CD8-positive, alpha-beta memory T cell (primary cell): ENCODE measurements at places on chromosomes 5 and 9.

DNA sequence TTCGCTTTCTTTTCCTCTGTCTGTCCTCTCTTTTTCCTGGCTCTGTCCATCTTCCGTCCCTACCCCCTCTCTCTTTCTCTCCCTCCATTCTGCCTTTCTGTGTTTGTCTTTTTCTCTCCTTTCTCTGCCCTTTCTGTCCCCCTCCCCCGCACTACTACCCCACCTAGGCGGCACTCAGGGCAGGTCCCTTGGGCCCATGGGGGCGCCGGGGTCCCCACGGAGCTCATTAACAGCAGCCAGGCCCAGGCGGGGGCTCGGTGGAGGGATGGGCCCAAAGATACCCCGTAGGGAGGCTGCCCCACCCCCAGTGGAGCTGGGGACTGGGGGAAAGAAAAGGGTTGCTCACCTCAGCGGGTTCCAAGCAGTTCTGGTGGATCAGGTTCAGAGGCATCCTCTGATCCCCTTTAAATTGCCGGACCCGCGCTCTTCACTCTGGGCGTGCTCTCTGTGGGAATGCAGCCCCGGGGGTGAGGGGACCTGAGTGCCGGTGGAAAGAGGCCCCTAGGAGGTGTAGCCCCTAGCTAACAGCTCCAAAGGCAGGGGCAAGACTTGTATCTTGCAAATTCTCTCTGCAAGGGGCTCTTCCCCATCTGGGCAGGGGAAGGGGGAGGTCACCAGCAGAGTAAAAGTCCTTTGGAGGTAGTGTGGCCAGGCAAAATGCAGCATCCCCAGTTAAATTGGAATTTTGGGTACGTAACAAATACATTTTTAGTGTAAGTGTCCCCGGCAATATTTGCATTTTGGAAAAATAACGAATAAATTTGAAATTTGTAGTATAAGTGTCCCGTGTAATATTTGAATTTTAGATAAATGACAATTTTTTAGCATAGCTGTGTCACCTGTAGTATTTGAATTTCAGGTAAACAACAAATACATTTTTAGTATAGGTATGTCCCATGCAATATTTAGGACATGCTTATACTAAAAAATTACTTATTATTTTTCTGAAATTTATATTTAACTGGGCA, 7.4 kb downstream of the LHX2 start:
- DNase-seq = no peak

DNA sequence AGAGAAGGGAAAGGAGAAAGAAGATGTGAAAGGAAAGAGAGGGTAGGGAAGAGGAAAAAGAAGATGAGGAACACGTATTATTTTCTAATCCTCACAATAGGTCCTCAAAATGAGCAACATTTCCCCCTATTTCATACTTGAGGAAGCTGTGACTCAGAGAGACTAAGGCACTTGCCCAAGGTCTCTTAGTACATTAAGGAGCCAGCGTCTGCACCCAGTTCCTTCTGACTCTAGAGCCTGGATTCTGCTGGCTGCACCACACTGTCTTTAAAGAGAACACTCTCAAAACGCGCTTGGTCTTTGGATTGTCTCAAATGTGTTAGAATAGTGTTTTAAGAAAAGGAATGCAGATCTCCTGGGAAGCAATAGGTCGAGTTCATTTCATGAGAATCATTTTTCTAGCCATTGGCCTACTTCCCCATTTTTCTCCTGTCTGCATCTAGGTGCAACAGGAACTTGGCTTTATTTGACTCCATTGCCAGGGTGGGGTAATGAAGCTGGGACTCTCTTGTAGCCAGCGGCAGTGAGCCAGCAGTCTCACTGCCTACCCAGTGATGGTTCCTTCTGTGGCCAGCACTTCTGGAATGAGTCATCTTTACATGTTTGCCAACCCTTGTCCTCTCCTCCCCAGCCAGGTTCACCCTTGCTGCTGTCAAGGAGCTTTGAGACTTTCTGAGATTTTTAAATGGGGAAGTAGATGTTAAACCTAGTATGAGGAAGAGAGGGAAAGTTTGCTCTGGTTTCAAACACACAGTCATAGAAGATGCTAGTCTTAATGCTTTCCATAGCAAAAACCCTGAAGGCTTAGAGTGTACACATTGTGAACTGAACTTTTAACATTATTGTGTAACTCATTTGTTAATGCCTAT, 82.7 kb downstream of the DOCK8 start:
- DNase-seq = no peak

- no peak for DNase-seq
Measured at GRCh38 chr9:116504893-116505480, 182.1 kb upstream of the TRIM32 start.

- DNase-seq = no peak
Measured at GRCh38 chr5:79488775-79489174, 25.2 kb downstream of the HOMER1 start.

GRCh38 chr9:120860083-120860482, 16.9 kb downstream of the PHF19 start:
- DNase-seq = no peak

DNA sequence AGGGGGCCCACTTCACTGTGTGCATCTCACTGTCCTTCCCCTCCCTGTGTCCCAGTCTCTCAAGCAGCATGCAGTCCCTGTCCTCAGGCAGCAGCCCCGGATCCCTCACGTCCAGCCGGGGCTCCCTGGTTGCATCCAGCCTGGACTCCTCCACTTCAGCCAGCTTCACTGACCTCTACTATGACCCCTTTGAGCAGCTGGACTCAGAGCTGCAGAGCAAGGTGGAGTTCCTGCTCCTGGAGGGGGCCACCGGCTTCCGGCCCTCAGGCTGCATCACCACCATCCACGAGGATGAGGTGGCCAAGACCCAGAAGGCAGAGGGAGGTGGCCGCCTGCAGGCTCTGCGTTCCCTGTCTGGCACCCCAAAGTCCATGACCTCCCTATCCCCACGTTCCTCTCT, 62.8 kb upstream of the RARS1 start:
- no peak for DNase-seq

DNA sequence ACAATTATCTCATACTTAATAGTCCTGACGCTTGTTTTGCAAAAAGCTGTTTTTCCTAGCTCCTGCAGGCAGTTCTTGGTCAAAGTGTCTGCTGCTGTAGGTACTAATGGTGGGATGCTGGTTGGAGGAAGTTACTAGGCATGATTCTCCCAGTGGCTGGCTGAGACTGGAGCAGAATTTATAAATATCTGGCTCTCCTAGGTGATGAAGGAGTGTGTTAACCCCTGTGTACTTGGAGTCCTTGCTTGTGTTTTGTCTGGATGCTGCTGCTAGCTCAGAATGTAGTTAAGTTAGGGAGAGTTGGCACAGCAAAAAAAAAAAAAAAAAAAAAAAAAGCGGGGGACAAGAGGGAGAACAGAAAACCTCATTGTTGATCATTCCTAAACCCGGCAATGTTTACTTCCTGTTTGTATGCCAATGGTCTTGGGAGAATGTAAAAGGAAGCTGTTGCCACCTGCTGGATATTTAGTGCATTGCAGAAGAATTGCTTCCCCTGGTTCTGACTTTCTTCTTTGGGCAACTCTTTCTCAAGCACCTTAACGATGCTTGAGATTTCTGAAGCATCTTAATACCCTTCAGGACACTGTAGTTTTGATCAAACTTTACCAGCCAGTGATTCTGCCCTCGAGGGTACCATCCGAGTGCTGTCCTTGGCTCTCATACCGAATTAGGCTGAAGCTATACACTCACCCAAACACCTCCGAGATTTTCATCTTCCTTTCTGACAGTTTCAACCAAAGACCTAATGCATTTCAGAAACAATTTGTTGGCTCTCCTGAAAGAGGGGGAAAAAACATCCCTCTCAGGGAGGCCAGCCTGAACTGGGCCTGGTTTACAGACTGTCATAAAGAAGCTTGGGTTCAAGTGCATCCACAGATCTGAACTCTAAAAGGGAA, 71.7 kb upstream of the WWC1 start:
- peak; percentile 31 for DNase-seq

GRCh38 chr5:153613144-153613543, 122.7 kb downstream of the GRIA1 start:
- DNase-seq = no peak

DNA sequence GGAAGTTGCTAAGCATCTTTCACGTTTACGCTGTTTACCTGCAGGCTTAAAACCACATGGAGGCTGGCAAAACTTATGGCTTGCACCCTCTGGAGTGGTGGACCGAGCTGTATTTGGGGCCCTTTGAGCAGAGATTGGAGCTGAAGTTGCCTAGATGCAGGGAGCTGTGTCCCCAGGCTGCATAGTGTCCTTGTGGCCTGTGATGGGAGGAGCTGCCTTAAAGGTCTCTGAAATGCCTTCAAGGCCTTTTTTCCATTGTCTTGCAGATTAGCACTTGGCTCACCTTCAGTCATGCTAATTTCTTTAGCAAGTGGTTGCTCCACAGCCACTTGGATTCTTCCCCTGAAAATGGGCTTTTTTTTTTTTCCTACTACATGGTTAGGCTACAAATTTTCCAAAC, 81.5 kb upstream of the CHD1 start:
- no peak for DNase-seq

DNA sequence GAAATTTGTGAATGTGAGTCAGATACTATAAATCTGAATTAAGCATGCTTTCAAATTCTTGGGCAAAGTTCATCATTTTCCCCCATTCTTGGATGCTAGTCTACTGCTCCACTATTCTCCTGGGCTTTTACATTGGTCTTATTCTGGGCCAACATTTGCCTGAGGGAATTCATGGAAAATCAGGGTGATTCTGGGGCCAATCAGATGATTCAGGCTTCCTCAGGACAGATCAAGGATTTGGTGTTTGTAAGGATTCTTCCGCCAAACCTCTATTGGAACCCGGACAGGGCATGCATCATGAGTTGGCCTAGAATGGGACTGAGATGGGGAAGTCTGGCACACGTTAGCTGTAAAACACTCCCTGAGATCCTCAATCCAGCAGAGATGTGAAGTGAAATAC, 113.8 kb downstream of the MEF2C start:
- DNase-seq = no peak

GRCh38 chr9:106892632-106893031, 29.7 kb downstream of the ZNF462 start:
- no peak for DNase-seq

- peak; percentile 34 for DNase-seq
Measured at GRCh38 chr9:136342181-136343120, 15.1 kb downstream of the GPSM1 start.

DNA sequence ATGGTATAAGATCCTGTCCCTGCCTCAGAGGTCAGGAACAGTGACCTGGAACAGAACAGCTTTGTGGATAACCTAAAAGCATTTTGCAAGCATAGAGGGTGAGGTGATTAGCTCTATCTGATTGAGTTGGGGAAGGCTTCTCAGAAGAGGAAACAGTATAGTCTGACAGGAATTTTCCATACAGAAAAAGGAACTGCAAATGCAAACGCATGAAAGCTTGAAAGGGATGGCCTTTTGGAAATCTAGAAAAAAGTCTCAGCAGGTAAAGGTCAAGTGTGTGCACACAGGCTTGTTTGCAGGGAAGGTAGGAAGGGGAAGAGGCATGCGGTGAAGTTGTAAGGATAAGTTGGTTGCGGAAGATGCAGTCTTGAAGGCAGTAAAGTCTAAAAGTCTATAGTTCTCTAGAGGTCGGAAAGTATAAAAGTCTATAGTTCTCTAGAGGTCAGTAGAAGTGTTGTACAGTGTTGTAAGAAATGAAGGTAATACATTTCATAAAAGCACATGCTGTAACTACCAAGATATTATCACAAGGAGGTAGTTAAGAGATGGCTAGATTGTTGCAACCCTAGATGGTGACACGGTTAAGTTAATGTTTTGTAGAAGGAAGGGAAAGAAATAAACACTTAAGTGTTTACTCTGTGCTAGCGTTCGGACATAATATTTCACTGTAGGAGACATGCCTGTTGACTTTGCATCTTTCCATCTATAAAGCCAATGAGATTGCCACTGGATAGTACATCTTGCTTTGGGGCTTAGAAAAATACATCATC, 16.7 kb upstream of the HSPB3 start:
- DNase-seq = no peak

DNA sequence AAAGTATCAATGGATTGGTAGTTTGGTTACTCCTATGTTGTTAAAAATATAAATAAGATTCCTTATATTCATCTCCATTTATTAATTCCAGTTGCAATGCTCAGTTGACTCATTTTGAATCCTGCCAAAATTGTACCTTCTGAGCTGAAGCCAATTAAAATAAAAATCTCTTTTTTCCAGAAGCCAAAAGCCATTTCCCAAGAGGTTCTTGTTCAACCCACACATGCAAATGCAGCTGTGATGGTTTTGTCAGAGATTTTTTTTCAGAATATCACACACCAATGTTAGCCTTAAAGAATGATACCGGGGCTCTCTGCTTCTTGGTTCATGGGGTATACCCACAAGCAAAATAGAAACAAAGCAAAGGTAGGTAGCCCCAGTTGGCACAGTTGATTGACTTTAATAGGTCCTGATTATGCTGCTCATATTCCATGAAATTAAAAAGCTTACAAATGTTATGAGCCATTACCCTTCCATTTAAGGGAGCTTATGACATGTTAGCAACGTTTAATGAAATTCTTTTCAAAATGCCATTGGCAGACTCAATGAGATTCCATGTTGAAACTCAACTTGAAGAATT, 208.0 kb downstream of the SGCD start:
- no peak for DNase-seq

DNA sequence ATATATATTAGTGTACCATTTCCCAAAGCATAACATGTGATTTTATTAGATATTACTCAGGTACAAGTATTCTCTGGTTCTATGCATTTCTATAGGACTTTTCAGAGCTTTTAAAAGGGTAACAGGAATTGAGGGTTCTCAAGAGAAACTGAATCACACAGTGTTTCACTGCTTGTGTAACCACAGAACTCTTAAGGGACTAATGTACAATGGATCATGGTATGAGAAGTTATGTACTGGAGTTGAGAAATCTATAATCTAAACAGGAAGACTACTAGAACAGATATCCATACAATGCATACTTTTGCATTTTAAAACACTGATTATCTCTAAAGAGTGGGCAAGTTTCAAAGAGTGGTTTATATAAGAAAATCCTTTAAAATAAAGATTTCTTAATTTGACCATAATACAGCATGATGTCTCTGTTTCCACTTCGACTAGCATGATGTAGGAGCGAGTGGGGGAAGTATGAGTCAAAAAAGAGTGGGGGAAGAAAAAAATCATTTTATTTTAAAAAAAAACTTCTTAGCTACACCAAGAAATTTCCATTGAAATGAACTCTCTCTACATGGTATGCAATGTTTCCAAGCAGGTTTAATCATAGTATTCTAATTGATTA, 183.5 kb downstream of the RFX3 start:
- DNase-seq = no peak

GRCh38 chr5:116377276-116378006, 197.2 kb downstream of the SEMA6A start:
- no peak for DNase-seq
